Cerebellar nuclear complex (tissue), 1 donor: ENCODE measurements at places on chromosomes 4 and X.

GRCh38 chrX:48579259-48579658 lies 5.0 kb downstream of the RBM3 start:
- DNase-seq: no peak

- no peak for DNase-seq
These were observed 10.9 kb downstream of the NFKB1 start for GRCh38 chr4:102511830-102512605.

GRCh38 chr4:186606591-186606992 lies 51.2 kb upstream of the MTNR1A start:
- DNase-seq: no peak

DNA sequence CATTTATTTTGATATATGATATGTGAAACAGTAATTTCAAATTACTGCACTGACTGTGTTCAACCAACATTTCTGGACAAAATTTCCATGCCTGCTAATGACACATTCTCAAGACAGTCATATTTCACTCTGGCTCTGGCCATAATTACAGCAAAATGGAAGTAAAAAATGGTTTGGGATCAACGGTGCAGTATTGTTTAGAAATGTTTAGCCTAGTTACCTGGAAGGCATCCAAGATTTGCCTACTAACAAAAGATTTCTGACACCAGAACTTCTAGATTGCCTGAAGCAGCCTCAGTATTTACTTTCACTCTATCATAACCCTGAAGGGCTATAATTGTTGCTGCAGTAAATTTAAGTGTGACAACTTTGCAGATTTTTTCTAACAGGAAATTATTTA lies 416.3 kb downstream of the PCDH10 start:
- DNase-seq: no peak

DNA sequence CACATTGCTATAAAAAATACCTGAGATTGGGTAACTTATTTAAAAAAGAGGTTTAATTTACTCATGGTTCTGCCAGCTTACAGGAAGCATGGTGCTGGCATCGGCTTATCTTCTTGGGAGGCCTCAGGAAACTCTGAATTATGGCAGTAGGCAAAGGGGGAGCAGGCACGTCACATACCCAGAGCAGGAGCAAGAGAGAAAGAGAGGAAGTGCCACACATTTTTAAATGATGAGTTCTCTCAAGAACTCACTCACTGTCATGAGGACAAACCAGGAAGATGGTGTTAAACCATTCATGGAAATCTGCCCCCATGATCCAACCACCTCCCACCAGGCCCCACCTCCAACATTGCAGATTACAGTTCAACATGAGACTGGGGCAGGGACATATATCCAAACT lies 10.0 kb upstream of the AFF1 start:
- DNase-seq: no peak

DNA sequence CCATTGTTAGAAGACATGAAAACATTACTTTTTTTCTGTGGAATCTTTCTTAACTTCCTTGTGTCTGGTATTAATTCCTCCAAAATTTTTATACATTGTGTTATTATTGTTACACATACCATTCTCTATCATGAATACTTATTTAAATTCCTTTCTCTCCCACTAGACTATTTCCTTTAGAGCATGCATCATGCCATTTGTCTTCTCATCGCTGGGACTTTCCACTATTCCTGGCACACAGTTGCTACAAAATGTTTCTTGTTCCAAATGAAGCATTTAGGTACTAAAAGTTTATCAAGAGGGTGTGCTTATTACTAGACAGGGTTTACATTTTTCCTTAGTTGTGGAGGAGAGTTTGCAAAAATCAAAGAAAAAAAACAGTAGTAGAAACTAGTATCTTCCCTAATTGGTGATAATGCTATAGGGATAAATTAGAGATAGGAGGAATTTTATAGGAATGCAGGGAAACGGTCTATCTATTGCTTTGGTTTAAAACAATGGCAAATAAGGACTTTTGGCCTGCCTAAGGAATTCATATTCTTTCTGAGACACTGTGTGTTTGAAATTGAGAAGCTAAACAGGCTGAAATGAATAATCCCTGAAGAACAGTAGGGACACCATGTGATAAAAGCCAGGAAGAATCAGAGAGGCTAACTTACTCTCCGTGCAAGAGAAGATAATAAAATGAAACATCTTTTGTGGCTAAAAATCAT lies 187.5 kb upstream of the TBC1D9 start:
- DNase-seq: no peak

- no peak for DNase-seq
These were observed 46.4 kb downstream of the IL13RA1 start for GRCh38 chrX:118773782-118774181.

GRCh38 chr4:118939169-118939783 lies 50.6 kb downstream of the SYNPO2 start:
- no peak for DNase-seq

DNA sequence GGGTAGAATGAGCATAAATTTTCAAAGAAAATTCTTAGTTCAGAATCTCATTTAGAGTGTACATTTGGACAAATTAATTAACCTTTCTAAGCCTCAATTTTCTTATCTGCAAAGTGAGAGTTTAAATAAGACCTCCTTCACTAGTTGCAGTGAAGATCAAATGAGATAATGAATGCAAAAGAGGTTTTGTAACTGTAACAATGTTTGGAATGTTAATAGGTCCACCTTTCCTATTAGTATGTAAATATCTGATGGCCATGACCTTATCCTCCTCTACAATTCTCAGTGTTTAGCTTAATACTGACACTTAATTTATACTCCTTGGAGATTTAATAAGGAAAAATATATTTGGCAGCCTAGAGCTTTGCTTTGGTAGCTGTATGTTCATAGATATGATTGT lies 138.8 kb downstream of the GABRG1 start:
- DNase-seq: no peak

GRCh38 chr4:109973529-109973905 lies 60.8 kb downstream of the EGF start:
- no peak for DNase-seq

- no peak for DNase-seq
These were observed 92.7 kb upstream of the IL15 start for GRCh38 chr4:141543706-141544105.

DNA sequence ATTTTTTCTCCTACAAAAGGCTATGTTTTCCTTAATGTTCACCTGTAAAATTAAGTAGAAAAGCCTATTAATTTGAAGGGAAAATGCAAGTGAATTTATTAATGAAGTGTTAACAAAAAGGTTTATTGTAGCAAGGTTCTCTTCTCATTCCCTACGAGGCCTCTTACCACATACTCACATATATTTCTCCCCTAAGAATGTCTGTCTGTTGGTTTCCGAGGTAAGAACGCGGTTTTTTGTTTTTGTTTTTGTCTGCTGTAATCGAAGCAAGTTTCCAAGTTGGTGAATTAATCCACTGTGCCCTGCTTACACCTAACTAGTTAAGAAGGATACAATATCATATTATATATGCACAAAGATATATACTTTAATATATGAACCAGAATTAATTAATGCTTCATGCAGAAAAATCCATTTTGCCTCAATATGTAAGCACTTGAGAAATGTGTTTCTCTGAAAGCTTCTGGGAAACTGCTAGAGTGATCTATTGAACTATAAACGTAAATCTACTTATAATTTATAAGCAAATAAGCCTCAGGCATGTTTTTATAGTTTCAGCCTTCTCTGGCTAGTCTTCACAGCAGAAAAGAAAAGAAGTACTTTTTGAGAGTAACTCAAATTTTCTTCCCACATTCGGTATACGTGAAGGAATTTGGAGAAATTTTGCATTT lies 120.8 kb downstream of the EGF start:
- no peak for DNase-seq

DNA sequence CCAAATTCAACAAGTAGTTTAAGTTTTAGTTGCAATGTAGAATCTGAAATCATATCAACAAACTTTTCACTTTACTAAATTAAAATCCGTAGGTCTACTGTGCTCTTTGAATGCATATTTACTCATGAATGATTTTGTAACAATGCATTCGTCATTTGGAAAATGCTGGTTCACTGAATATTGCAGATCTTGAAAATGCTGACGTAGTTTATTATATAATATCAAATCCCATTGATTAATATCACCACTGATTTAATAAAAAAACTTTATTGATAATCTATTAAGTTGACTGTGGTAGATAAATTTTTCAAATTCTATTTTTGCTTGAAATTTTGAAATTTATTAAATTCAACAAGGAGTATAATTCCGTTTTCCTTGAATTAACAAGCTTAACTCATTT lies 540.0 kb downstream of the GRID2 start:
- DNase-seq: no peak

- DNase-seq: no peak
These were observed 335.5 kb downstream of the ARHGAP10 start for GRCh38 chr4:148067301-148067916.

GRCh38 chrX:16240231-16240905 lies 73.1 kb downstream of the MAGEB17 start:
- no peak for DNase-seq
